Stimulated activated CD8-positive, alpha-beta memory T cell treated with anti-CD3 and anti-CD28 coated beads, Interleukin-4, amount 100 ng/mL, for 48 hours (primary cell): ENCODE measurements at places on chromosomes 6 and 20.

DNA sequence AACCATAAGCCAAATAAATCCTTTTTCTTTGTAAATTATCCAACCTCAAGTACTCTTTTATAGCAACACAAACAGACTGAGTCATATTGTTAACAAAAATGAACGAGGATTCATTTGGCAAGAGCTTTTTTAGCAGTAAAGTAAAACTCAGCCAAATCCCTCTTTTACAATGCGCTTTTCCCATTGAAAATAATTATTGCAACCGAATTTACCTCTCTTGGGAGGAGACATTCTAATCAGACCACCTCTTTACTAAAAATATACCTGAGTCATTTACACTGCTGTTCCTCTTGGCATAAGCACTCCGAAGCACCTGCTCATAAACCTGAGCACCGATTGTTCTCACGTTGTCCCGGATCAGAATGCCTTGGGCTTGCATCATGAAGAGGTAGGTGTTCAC, 57.4 kb downstream of the B4GALT5 start:
- DNase-seq, result no peak

DNA sequence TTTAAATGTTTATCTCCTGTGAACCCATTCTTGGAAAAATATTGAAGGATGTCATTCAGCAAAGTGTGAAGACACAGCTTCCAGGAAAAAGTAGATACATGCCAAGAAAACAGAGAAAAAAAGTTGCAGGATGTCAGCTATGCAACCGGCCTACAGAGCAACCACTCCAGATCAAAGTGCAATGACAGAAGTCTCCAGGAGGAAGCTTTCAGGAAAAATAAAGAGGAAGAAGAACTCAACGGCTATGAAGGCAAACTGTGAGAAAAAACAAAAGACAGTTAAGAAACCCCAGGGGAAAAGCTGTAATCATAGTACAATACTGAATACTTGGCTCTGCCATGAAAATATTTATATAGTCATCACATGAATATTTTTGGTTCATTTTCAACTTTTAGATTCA, 30.6 kb downstream of the REPS1 start:
- DNase-seq, result no peak

- DNase-seq, result no peak
Observed at GRCh38 chr20:37236462-37236861, 25.2 kb downstream of the GHRH start.

DNA sequence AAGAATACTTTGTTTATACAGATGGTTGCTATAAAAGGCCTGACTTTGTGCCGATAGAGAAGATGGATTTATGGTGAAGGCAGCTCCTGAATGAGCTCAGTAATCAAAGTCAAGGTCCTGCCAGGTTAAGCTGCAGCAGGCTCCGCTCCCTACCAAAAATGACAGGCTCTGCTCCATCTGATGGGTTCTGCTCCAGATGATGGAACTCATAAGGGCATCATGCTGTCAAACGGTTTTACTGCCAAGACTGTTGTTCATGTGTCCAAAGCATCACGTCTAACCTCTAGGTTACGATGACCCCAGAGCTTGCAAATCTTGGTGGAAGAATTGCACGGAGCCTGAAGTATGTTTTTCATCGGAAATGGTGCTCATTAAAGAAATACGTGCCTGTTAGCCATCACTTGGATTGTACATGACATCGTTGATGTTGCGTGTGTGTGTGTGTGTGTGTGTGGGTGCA, 19.2 kb upstream of the PTGIS start:
- no peak for DNase-seq

DNA sequence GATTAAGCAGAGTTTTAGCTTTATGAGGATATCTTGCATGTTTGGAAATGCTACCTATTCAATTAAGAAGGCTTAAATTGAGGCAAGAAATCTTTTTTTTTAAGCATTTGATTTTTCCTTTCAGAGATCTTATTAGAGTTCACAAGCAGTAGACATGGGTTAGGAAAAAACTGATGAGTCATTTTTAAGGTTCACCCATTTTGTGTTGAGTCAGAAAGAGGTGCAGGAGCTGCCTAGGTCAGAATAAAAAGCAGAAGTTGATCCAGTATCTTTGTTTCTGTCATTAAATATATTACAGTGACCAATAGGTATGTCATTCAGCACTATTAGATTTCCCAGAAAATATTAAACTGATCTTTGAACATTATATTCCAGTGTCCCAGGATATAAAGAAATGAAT, 306.8 kb downstream of the LMBRD1 start:
- DNase-seq, result no peak
